ENCODE measurements at places on chromosomes 5 and 9.

- DNase-seq = no peak
Observed at GRCh38 chr5:177523711-177524538, 7.2 kb upstream of the DDX41 start.

GRCh38 chr9:72873456-72873855, 79.4 kb downstream of the ALDH1A1 start:
- DNase-seq = no peak

GRCh38 chr5:31867219-31867618, 228.3 kb downstream of the PDZD2 start:
- DNase-seq = no peak

GRCh38 chr5:133487093-133487492, 125.2 kb downstream of the FSTL4 start:
- no peak for DNase-seq

DNA sequence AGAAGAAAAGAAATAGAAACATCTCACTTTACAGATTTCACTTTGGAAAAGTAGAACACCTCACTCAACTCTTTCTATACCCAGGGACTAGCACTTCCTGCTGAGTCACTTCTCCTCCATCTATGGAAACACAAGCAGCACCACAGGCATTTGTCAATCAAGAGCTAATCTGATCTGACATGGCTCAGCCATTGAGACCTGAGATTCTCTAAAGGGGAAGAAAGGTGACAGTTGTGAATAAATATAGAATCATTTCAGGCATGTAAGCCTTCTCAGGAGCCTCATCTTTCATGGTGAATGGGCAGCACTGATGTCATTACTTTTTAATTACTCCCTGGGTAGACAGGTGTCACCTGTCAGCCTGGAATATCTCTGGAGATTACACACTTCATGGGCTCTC, 559.8 kb downstream of the HINT1 start:
- DNase-seq = no peak

DNA sequence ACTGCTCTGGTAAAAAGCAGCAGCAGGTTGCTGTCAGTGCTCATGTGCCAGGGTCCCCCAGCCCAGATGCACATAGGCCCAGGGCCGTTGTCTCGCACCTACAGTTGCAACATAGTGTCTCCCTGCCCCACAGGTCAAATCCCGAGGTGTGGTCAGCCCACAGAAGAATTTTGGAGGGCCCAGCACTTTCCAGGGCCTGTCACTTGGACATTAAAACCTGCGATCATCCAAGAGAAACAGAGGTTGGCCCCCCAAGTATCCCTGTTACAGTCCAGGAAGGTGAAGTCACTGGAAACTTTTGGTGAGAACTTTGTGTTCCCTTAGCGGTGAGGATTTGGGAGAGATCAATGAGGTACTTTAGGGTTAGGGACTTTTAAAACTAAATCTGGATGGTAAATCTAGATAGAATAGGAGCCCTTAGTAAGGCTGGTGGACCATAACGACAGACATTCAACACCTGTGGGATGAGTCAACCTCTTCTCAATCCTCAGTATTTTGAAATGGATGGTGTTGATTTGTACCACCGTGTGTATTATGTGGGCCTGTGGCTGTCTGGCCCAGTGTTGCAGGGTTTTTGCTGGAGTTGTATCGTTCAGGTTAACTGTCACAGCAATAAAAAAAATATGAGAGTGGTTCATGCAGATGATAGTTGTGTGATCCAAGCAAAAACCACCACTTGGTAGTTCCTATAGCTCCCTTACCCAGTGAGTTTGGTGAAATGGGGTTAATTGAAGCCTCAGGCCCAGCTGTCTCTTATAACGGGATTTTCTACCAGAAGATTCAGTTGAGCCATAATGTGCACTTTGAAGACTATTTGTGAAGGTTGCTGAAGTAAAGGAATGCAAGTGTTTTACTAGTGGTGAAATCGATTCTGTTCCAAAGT, 19.2 kb downstream of the OR2S2 start:
- no peak for DNase-seq

GRCh38 chr9:36844961-36845360, 189.1 kb downstream of the PAX5 start:
- no peak for DNase-seq

- DNase-seq = no peak
Observed at GRCh38 chr5:135129307-135129706, 95.3 kb upstream of the PITX1 start.

DNA sequence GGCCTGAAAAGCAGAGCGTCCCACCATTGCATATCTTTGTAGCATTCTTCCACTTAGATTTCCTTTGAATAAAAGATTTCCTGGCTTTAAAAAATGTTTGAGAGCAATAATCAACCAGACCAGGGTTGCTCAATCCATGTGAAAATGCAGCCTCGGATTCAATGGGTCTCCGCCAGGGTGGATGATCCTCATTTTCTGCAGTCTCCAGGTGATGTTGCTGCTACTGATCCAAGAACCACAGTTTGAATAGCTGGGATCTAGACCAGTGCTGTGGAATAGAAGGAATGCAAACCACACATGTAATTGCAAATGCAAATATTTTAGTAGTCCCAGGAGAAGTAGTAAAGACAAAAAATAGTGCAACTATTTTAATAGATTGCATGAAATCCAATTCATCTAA, 317.6 kb downstream of the IRX1 start:
- no peak for DNase-seq
